Uterus (tissue), 4 donors: ENCODE measurements at places on chromosomes 1 and 21.
A peak's percentile ranks its signal among the peaks of the same experiment; 100 is the strongest.

- H3K36me3 ChIP-seq, result no peaks in the 10 kb centered on the region
- H3K4me3 ChIP-seq, result no peak overlapping the region
- H3K27ac ChIP-seq, result no peak overlapping the region
- no peaks in the 10 kb centered on the region for H3K4me1 ChIP-seq
- no peaks in the 10 kb centered on the region for H3K27me3 ChIP-seq
Measured at GRCh38 chr1:226279498-226279897, 29.5 kb downstream of the LIN9 start.

- DNase-seq, result no peak
- H3K27ac ChIP-seq, result no peak overlapping the region
- no peaks in the 10 kb centered on the region for H3K36me3 ChIP-seq
- peaks cover 5% of the 10 kb centered on the region for H3K4me1 ChIP-seq
Measured at GRCh38 chr1:110039641-110040040, 5.2 kb downstream of the STRIP1 start.

DNA sequence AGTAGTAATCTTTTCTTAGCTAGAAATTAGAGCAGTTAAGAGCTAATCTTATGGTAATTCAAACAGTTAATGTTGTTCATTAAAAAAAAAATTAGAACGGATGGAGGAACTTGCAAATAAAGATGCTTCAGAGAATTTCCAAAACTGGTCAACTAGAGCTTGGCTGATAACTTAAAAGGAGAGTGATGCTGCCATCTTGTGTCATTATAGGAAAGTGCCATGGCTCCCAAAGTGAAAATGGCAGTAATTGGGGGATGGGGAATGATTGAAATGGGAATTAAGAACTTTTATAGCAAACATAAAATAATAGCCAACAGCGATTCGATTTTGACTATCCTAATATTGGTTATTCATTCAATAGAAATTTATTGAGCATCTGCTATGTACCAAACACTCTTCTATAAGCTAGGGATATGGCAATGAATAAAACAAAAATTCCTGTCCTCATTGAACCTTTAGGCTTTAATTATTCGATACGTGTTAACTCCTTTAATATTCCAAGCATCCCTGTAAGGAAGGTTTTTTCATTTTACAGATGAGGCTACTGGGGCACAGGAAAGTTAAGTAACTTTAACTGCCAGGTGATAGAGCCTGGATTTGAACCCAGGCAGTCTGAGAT, 5.7 kb upstream of the PLPP3 start:
- no peak overlapping the region for H3K4me3 ChIP-seq
- H3K36me3 ChIP-seq, result no peaks in the 10 kb centered on the region
- peak; percentile 38 for DNase-seq
- no peaks in the 10 kb centered on the region for H3K4me1 ChIP-seq
- H3K27ac ChIP-seq, result no peak overlapping the region

GRCh38 chr1:200872446-200873115, at the start of gene GPR25:
GPR25 (plus strand) TSS chr1:200872981; CDS start chr1:200873038, 57 bp downstream.
- H3K36me3 ChIP-seq, result no peaks in the 10 kb centered on the region
- no peak within 1 kb of the TSS for H3K27ac ChIP-seq
- no peak within 1 kb of the TSS for H3K4me3 ChIP-seq
- no peak for DNase-seq
- peaks cover 5% of the 10 kb centered on the region for H3K27me3 ChIP-seq
- H3K4me1 ChIP-seq, result no peaks in the 10 kb centered on the region

DNA sequence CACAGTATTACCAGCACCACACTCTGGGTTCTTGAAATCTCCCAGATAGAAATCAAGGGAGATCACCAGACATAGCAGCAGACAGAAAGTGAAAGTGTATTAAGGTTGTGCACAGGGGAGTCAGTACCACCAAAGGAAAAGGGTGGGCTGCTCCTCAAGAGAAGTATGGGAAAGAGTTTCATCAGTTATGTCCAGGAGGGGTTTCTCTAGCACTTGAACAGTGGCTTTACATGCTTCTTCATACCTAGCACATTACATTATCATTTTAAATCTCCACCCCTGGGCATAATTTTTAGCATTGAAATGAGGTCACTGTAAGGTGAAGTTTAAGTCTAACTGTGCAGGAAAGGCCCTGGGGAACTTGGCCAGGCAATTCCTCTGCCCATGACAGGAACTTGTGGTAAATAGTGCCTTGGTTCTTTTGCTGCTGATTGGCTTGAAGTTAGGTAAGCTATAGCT, 601.0 kb downstream of the NUF2 start:
- H3K27me3 ChIP-seq, result no peaks in the 10 kb centered on the region
- no peaks in the 10 kb centered on the region for H3K36me3 ChIP-seq
- no peaks in the 10 kb centered on the region for H3K4me1 ChIP-seq

GRCh38 chr1:58570094-58570493, 7.0 kb downstream of the TACSTD2 start:
- H3K27ac ChIP-seq, result no peak overlapping the region
- no peaks in the 10 kb centered on the region for H3K27me3 ChIP-seq
- DNase-seq, result no peak
- no peak overlapping the region for H3K4me3 ChIP-seq

DNA sequence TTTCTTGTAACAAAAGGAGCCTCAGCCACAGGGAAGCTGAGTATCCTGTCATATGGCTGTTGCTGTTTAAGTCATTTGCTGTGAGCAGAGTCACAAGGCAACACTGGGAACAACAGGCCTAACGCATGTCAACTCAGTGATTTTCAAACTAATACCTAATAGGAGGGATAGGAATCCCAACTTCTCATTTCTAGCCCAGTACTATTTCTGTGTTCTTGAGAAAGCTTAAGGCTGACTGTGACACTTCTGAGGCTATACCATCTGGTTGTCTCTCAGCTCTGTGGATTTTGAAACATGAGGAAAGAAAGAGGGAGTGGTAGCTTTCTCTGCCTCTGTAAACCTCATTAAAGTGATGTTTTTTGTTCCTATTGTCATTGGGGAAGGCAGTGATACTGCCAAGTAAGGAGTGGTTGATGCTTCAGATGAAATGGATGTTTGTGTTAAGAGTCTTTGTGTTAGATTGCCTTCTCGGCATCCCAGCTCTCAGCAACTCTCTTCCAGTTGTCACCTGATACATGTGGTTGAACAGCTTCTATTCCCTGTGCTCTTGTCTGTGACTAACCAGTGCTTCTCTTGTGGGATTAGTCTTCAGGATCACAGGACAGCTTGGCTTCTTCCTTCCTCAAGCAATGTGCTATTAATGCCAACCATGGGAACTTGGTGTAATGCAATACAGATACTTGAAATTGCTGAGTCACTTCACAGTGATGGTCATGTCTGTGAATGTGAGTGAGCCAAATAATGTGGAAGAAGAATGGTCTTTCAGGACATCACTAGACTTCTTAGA, 166.8 kb upstream of the IVNS1ABP start:
- no peak for DNase-seq
- H3K4me1 ChIP-seq, result no peaks in the 10 kb centered on the region
- no peak overlapping the region for H3K27ac ChIP-seq
- no peaks in the 10 kb centered on the region for H3K36me3 ChIP-seq

GRCh38 chr1:54547601-54548388, at the start of gene ACOT11:
ACOT11 (plus strand) TSS chr1:54548228; CDS start chr1:54548310, 82 bp downstream.
- H3K27ac ChIP-seq, result peak within 1 kb of the TSS; percentile 78
- H3K4me3 ChIP-seq, result peak within 1 kb of the TSS; percentile 28
- H3K36me3 ChIP-seq, result no peaks in the 10 kb centered on the region

GRCh38 chr1:220905650-220906560, 26.7 kb downstream of the HLX start:
- no peaks in the 10 kb centered on the region for H3K27me3 ChIP-seq
- H3K27ac ChIP-seq, result no peak overlapping the region
- no peaks in the 10 kb centered on the region for H3K4me1 ChIP-seq
- H3K4me3 ChIP-seq, result no peak overlapping the region
- DNase-seq, result no peak

DNA sequence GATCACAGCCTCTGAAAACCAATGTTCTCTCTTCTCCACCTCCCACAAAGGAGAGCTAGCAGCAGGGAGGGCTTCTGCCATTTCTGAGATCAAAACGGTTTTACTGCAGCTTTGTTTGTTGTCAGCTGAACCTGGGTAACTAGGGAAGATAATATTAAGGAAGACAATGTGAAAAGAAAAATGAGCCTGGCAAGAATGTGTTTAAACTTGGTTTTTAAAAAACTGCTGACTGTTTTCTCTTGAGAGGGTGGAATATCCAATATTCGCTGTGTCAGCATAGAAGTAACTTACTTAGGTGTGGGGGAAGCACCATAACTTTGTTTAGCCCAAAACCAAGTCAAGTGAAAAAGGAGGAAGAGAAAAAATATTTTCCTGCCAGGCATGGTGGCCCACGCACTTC, 35.8 kb upstream of the TDRD10 start:
- no peak overlapping the region for H3K4me3 ChIP-seq
- no peaks in the 10 kb centered on the region for H3K36me3 ChIP-seq
- H3K27me3 ChIP-seq, result no peaks in the 10 kb centered on the region
- peak overlapping the region; percentile 21 for H3K27ac ChIP-seq

GRCh38 chr1:31640964-31641363, 3.7 kb downstream of the PEF1 start:
- no peaks in the 10 kb centered on the region for H3K27me3 ChIP-seq
- no peak overlapping the region for H3K27ac ChIP-seq
- H3K4me3 ChIP-seq, result no peak overlapping the region
- no peak for DNase-seq

GRCh38 chr1:24990779-24991641, 60.9 kb upstream of the RUNX3 start:
- H3K4me1 ChIP-seq, result no peaks in the 10 kb centered on the region
- H3K27ac ChIP-seq, result no peak overlapping the region
- DNase-seq, result no peak
- H3K4me3 ChIP-seq, result no peak overlapping the region
- H3K36me3 ChIP-seq, result no peaks in the 10 kb centered on the region
- no peaks in the 10 kb centered on the region for H3K27me3 ChIP-seq

GRCh38 chr21:45999581-46000181, 18.1 kb downstream of the COL6A1 start:
- no peaks in the 10 kb centered on the region for H3K4me1 ChIP-seq
- no peaks in the 10 kb centered on the region for H3K27me3 ChIP-seq
- no peak overlapping the region for H3K27ac ChIP-seq

DNA sequence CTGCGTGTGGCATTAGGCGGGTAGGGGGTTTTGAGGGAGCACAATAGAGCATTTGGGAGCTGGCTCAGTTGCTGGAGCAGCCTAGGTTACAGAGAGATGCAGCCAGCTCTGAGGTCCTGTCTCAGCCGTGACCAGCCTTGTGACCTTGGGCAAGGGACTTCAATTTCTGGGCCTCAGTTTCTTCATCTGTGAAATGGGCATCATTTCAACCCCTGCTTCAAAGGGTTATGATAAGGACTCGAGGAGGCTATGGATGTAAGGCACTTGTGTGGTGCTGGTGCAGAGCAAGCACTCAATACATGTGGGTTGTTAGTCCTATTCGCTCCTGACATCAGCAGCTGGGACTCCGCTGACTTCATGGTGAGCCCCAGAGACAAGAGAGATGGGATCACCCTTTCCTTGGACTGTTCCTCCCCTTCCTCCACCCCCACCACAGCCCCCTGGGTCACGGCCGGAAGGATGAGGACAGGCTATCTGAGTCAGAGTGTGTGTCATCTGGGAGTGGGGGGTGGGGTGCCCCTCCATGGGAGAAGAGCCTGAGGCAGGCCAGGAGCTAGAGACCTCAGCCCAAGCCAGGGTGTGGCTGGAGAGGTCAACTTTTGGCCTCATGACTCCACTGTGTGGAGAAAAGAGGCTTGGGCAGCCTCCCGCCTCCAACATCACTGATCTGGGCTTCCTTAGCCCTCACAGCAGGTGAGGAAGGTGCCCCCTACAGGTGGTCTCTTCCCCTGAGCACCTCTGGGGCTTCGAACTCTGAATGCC, 71.4 kb upstream of the ZBTB40 start:
- H3K27me3 ChIP-seq, result no peaks in the 10 kb centered on the region
- H3K27ac ChIP-seq, result no peak overlapping the region
- no peak for DNase-seq
- no peaks in the 10 kb centered on the region for H3K36me3 ChIP-seq
- no peaks in the 10 kb centered on the region for H3K4me1 ChIP-seq

- no peaks in the 10 kb centered on the region for H3K27me3 ChIP-seq
- no peaks in the 10 kb centered on the region for H3K4me1 ChIP-seq
- H3K36me3 ChIP-seq, result no peaks in the 10 kb centered on the region
- H3K4me3 ChIP-seq, result no peak overlapping the region
- DNase-seq, result no peak
Measured at GRCh38 chr1:157833145-157833544, 8.5 kb downstream of the CD5L start.

- no peaks in the 10 kb centered on the region for H3K36me3 ChIP-seq
- no peak for DNase-seq
- no peaks in the 10 kb centered on the region for H3K27me3 ChIP-seq
- peaks cover 5% of the 10 kb centered on the region for H3K4me1 ChIP-seq
Measured at GRCh38 chr1:1680031-1680911, 12.3 kb downstream of the SLC35E2B start.

- no peaks in the 10 kb centered on the region for H3K4me1 ChIP-seq
- H3K36me3 ChIP-seq, result no peaks in the 10 kb centered on the region
- no peak overlapping the region for H3K4me3 ChIP-seq
- H3K27ac ChIP-seq, result no peak overlapping the region
Measured at GRCh38 chr1:82819234-82819633, 1018.5 kb downstream of the ADGRL2 start.

DNA sequence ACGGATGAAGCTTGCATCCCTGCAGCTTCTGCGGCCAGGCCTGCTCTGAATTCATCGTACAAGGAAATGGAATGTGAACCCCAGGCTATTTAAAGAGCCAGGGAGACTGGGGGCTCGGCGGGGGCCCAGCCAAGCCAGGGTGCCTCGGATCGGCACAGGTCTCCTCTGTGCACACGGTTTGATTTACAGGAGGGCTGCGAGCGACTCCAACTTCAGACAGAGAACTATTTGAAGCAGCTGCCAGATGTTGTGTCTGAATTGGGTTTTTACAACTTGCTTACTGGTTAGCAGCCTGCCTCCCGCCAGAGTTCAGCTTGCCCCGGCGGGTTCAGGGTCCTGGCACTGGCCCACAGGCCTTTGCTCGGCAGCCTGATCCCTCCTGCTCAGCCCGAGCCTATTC, 83.2 kb downstream of the SPSB1 start:
- peak overlapping the region; percentile 95 for H3K27ac ChIP-seq
- no peaks in the 10 kb centered on the region for H3K36me3 ChIP-seq
- peak; percentile 81 for DNase-seq
- no peak overlapping the region for H3K4me3 ChIP-seq

DNA sequence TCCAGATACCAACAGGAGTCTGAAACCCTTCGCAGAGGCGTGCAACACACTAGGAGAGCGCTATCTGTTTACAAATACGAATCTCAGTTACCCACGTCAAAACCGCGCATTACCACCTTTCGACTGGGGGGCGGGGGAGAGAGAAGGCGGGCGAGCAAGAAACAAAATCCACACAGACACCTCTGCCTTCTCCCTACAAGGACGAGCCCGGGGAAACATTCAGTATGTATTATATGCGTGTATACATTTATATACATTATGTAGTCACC, 722 bp downstream of the TUT4 start:
- no peaks in the 10 kb centered on the region for H3K27me3 ChIP-seq
- peak; percentile 53 for DNase-seq
- H3K4me1 ChIP-seq, result no peaks in the 10 kb centered on the region
- H3K36me3 ChIP-seq, result no peaks in the 10 kb centered on the region
- peak overlapping the region; percentile 91 for H3K27ac ChIP-seq

DNA sequence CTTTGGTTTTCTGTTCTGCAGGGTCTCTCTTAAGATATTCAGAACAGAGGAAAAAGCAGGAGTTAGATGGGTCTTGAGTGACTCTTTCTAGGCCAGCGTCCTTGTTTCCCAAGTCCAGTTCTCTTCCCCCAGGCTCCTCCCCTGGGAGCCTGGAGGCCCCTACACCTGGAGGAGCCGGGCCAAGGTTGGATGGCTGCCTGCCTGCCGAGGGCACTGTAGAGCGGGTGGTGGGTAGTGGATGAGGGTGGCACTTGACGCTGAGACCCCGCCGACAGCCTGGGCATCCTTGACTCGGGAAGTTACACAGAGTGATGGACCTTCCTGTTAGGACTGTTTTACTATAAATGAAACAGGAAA, 17.4 kb upstream of the KANK4 start:
- no peak overlapping the region for H3K27ac ChIP-seq
- no peak for DNase-seq
- no peak overlapping the region for H3K4me3 ChIP-seq
- H3K4me1 ChIP-seq, result no peaks in the 10 kb centered on the region
- H3K27me3 ChIP-seq, result no peaks in the 10 kb centered on the region
